ENCODE measurements at places on chromosomes 12 and 14. TPM values are rescaled to one million over a fixed set of nuclear protein-coding genes. Genes with fewer than 3 reads are reported as not detected.

DDIT3 gene
- 20.2 TPM for total RNA-seq

CFAP54 gene
- total RNA-seq: 0.24 TPM

DNA sequence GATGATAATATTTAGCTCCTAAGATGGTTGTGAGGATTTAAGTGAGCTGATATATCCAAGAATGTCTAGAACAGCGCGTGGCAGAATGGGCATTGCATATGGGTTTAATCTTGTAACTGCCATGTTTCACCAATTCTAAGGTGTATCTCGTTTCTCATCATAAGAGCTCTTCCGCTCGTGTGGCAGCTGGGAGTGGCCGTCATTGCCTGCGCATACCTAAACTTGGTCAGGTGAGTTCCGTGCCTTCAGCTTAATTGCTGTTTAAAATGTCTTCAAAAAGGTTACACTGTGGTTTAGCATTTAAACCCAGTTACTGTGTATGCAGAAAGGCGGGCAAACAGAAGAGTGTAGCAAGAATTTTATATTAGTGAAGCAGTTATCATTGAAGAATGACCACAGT, 4.5 kb upstream of the AQP2 start:
- no peak overlapping the region for H3K4me3 ChIP-seq
- no peak overlapping the region for H3K27ac ChIP-seq
- H3K4me1 ChIP-seq: no peaks in the 10 kb centered on the region
- H3K36me3 ChIP-seq: no peaks in the 10 kb centered on the region
- DNase-seq: no peak

- H3K4me3 ChIP-seq: no peak overlapping the region
- no peak overlapping the region for H3K27ac ChIP-seq
- H3K36me3 ChIP-seq: no peaks in the 10 kb centered on the region
These were observed 8.5 kb upstream of the ASCL1 start for GRCh38 chr12:102948941-102949352.

- no peak overlapping the region for H3K27ac ChIP-seq
- no peaks in the 10 kb centered on the region for H3K4me1 ChIP-seq
- H3K27me3 ChIP-seq: no peaks in the 10 kb centered on the region
- DNase-seq: no peak
These were observed 4.7 kb upstream of the CPNE6 start for GRCh38 chr14:24066496-24067132.

- peaks cover 29% of the 10 kb centered on the region for H3K4me1 ChIP-seq
- DNase-seq: no peak
- peak overlapping the region; percentile 24 for H3K4me3 ChIP-seq
- peak overlapping the region; percentile 85 for H3K27ac ChIP-seq
These were observed 24.7 kb upstream of the HIF1A start for GRCh38 chr14:61670576-61670975.

DNA sequence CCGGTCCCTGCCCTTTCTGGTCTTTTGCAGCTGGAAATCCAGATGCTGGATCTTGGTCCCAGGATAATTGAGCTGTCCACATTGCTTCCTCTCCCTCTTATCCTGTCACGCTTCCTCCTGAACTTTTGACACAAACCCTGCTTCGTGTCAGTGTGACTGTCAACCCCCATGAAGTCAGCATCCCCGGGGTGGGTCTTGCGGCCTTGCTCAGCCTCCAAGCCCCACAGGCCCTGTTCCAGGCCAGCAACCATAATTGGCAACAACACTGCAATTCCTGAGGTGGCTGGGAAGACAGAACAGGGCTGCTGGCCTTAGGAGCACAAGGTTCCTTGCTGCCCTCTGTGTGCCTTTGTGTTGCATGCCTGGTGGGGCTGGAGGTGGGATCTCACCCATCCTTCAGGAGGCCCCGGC, 74.9 kb downstream of the NTF3 start:
- H3K4me3 ChIP-seq: no peak overlapping the region
- no peaks in the 10 kb centered on the region for H3K4me1 ChIP-seq
- DNase-seq: no peak
- H3K27ac ChIP-seq: no peak overlapping the region
- no peaks in the 10 kb centered on the region for H3K27me3 ChIP-seq
- H3K36me3 ChIP-seq: no peaks in the 10 kb centered on the region

DNA sequence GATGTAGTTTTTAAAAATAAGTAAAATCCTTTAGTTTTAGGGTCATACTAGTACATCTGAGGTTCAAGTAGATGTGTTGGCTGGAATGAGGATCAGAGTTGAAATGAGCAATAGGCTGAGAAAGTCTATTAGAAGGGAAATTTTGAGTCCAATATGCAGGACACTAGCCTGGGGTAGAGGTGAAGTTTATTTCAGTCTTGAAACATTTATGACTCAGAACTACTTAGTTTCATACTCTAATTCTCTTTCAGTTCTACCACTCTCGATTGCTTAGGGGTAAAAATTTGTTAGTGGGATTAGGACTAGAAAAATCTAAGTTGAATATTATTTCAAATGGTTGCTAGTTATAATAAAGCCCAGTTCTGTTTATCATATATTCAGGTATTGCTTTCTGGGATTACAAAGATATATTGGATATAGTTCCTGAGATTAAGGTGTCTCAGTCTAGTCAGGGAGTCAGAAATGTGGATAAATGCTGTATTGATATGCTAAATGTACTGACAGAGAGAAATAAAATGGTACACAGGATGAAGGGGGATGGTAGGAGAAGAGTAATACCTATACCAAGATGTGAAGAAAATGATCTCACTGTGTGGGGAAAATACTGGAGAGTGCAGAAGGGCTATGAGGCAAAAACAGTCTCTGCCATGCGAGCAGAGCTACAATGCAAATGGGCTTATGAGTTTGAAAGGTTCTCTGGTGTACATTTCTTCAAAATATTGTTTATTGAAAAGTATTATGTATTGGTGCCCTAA, 395.8 kb upstream of the FBXO33 start:
- no peaks in the 10 kb centered on the region for H3K27me3 ChIP-seq
- no peaks in the 10 kb centered on the region for H3K36me3 ChIP-seq
- no peak overlapping the region for H3K4me3 ChIP-seq
- no peak for DNase-seq
- no peak overlapping the region for H3K27ac ChIP-seq
- H3K4me1 ChIP-seq: no peaks in the 10 kb centered on the region

- H3K4me3 ChIP-seq: no peak overlapping the region
- no peaks in the 10 kb centered on the region for H3K36me3 ChIP-seq
- H3K4me1 ChIP-seq: no peaks in the 10 kb centered on the region
- no peaks in the 10 kb centered on the region for H3K27me3 ChIP-seq
- no peak overlapping the region for H3K27ac ChIP-seq
These were observed 59.3 kb downstream of the C14orf132 start for GRCh38 chr14:96098309-96098998.

GRCh38 chr14:105412771-105413543, 6.7 kb upstream of the MTA1 start:
- no peak overlapping the region for H3K4me3 ChIP-seq
- H3K27me3 ChIP-seq: peaks cover 12% of the 10 kb centered on the region
- H3K36me3 ChIP-seq: no peaks in the 10 kb centered on the region
- H3K4me1 ChIP-seq: peaks cover 5% of the 10 kb centered on the region
- no peak for DNase-seq
- H3K27ac ChIP-seq: no peak overlapping the region

DCAF4 gene
- 21.8 TPM for total RNA-seq
